CD4-positive, alpha-beta T cell treated with Interleukin-4 for 4 hours (primary cell): ENCODE measurements at places on chromosomes 16 and 17.
A peak's percentile ranks its signal among the peaks of the same experiment; 100 is the strongest.

- no peak for DNase-seq
Measured at GRCh38 chr17:49255125-49255524, 24.5 kb upstream of the PHOSPHO1 start.

- DNase-seq = no peak
Measured at GRCh38 chr17:1031711-1032110, 34.8 kb downstream of the TIMM22 start.

- DNase-seq = no peak
Measured at GRCh38 chr16:11742093-11742535, 543 bp downstream of the TXNDC11 start.

DNA sequence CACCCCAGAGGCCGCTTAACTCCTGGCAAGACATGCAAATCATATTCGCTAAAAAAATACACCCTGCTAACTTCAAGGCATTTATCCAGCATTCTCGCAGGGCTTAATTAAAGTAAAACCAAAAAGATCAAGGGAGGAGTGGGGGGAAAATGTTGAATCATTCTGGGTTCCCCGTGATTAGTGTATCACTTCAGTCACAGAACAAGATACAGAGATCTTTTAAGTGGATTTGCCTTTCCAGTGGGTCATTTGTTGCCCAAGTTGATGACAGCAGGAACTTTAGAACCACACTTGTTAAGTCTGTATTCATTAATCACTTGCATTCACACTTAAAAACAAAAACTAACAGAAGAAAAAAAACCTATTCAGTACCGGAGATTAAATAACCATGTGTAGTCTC, 17.3 kb downstream of the CRYBA1 start:
- DNase-seq = no peak

- DNase-seq = no peak
Measured at GRCh38 chr16:74666010-74666421, 661 bp downstream of the RFWD3 start.

DNA sequence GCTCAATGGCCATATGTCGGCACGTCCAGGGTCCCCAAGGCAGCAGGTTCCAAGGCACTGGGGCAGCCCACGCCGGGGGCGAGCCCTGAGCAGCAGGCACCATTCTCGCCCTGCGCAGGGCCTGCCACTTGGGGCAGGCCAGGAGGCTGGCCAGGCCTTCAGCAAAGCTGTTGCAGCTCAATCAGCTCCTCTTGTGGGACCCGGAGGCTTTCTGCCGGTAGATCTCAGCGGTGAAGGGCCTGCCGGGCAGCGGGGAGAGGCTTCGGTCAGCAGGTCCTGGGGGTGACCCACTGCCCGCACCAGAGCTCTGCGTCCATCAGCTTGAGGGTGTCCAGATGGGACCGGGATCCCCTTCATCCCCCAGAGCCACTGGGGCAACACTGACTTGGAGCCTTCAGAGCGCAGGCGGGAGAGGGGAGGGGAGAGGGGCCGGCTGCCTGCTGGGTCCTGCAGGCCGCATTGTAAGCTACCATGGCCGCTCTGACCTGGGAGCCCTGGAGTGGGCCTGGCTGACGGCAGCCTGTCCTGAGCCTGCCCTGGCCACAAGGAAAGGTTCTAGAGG, 9.5 kb upstream of the RASD1 start:
- DNase-seq = no peak

GRCh38 chr17:47204722-47205418, 4.3 kb upstream of the MYL4 start:
- DNase-seq = peak; percentile 65

GRCh38 chr17:75524970-75525805, at the start of gene LLGL2:
TSS of gene LLGL2 (plus strand) at chr17:75525697. CDS start at chr17:75543427, 17,730 bp downstream.
- peak; percentile 82 for DNase-seq

GRCh38 chr16:88812513-88813268, 963 bp upstream of the APRT start:
- DNase-seq = no peak

- no peak for DNase-seq
Measured at GRCh38 chr17:49513641-49514040, 18.5 kb downstream of the NGFR start.

- DNase-seq = no peak
Measured at GRCh38 chr16:81198635-81199034, 39.9 kb upstream of the BCO1 start.

- DNase-seq = no peak
Measured at GRCh38 chr17:18074566-18075272, 13.0 kb upstream of the DRG2 start.

DNA sequence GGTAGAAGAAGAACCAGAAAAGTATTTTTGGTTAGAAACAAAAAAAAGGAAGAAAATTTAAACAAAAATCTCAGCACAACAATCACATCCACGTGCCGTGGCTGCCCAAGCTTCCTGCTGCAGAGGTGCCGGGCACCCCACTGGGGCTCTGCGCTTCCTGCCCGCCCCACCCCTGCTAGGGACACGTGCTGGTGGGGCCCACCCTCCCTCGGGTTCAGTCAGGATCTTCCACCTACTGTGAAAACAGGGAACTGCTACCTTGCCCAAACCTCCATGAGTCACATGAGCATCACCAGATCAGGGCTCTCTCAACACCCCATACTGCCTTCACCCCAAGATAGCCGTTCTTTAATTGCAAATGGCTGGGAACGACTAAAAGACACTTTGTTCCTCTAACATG, 24.4 kb upstream of the CYTH1 start:
- DNase-seq = peak; percentile 68

- no peak for DNase-seq
Measured at GRCh38 chr16:64085296-64085695, 1036.6 kb downstream of the CDH11 start.

- DNase-seq = peak; percentile 55
Measured at GRCh38 chr16:67013823-67014633, 14.9 kb upstream of the CBFB start.

GRCh38 chr17:34076743-34077631, 178.1 kb upstream of the CCL2 start:
- no peak for DNase-seq

DNA sequence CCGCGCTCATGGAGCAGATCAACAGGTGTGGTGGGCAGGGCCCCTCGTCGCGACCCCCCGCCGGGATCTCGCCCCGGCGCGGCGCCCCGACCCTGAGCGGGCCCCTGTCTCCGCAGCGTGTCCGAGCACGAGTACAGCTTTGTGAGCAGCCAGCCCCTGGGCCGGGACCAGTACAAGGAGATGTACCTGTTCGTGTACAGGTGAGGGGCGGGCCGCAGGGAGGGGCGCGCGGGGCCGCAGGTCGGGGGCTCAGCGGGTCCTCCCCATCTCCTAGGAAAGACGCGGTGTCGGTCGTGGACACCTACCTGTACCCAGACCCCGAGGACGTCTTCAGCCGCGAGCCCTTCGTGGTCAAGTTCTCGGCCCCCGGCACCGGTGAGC, 848 bp downstream of the DNASE1L2 start:
- no peak for DNase-seq

- DNase-seq = peak; percentile 64
Measured at GRCh38 chr17:39547713-39548478, 59.8 kb downstream of the NEUROD2 start.

GRCh38 chr17:78408476-78409050, 30.1 kb downstream of the PGS1 start:
- DNase-seq = no peak

DNA sequence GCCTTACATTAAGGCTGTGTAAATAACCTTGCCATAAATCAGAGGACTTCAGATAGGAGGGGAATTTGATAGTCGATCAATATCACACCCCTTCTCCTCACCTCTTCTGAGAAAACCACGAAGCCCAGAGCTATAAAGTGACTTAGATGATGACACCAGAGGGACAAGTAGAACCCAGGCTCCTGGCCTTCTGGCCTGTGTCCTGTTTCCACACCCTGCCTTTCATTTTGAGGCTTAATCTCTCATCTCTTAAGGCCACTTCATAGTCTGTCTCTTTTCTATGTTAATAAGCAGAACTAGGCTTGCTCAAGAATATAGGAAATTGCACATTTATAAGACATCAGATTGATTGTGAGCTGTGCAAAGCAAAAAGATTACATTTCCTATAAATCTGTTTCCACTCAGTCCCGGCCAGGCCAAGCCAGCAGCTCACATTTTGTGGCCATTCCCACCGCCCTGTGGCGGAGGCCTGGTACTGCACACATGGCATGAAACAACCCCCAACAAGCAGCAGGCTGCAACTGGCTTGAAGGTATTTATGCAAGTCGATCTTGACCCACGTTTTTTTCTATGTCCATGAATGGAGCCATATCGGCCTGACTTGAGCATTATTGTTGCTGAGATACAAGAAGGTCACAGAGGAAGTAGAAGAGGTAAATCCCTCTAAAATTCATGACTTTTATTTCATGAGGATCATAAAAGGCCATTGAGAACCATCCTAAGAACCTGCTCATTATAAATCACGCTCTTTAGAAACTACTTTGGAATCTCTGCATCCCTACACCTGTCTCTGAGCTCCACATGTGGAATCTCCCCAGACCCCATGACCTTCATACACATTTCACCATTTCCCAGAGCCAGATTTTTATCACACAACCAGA, 93.7 kb downstream of the PMP22 start:
- peak; percentile 2 for DNase-seq

- peak; percentile 23 for DNase-seq
Measured at GRCh38 chr17:68613739-68614298, 12.7 kb upstream of the FAM20A start.

DNA sequence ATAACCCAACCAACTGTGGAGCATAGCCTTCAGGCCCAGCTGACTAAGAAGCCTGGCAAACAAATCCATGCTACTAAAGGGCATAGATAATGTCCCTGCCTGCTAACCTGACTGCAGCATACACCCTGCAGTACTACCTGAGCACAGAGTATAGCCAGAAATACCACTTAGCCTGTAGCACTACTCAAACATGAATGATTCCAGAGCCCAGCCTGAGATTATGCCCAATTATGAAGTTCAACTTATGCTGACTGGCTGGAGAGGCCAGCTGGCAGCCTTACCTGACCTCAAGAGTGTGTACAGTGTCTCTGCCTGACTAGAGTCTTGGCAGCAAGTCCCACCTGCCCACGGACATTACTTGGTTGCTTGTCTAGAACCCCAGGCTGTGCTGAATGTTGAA, 1265.3 kb downstream of the CDH11 start:
- no peak for DNase-seq
